ENCODE measurements at places on chromosomes 1 and 21. TPM values are rescaled to one million over a fixed set of nuclear protein-coding genes. Genes with fewer than 3 reads are reported as not detected.

DNA sequence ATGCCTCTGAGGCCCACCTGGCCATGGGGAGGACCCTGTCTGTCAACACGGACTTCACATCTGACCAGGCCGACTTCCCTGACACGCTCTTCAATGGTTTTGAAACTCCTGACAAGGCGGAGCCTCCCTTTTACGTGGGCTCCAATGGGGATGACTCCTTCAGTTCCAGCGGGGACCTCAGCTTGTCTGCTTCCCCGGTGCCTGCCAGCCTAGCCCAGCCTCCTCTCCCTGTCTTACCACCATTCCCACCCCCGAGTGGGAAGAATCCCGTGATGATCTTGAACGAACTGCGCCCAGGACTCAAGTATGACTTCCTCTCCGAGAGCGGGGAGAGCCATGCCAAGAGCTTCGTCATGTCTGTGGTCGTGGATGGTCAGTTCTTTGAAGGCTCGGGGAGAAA is 101.8 kb downstream of the ADARB1 start:
- H3K27ac ChIP-seq, result no peak overlapping the region
- no peaks in the 10 kb centered on the region for H3K4me1 ChIP-seq
- DNase-seq, result no peak
- H3K36me3 ChIP-seq, result peaks cover 63% of the 10 kb centered on the region
- H3K4me3 ChIP-seq, result no peak overlapping the region

- no peaks in the 10 kb centered on the region for H3K36me3 ChIP-seq
- H3K4me3 ChIP-seq, result no peak overlapping the region
- H3K27ac ChIP-seq, result no peak overlapping the region
- H3K27me3 ChIP-seq, result peaks cover 17% of the 10 kb centered on the region
- DNase-seq, result no peak
Measured at GRCh38 chr21:26852423-26852822, 7.2 kb upstream of the ADAMTS1 start.

DNA sequence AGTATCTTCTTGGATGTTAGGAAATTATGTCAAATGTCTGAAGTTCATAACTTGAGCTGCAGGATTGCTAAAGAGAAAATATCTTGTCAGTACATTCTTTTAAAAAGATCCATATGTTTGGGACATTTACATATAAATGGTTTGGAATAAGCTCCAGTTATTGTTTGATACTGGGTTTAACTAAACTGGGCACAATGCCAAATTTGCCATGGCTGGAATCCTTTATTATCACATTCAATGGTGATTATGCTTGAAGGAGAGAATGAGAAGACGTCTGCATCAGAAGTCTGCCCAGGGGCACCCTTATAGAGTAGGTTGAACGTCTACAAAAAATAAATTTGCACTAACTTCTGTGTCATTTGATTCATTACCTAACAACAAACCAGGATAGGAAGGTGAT is 652.5 kb downstream of the AMY1C start:
- H3K4me1 ChIP-seq, result no peaks in the 10 kb centered on the region
- no peaks in the 10 kb centered on the region for H3K36me3 ChIP-seq
- H3K27me3 ChIP-seq, result no peaks in the 10 kb centered on the region
- no peak for DNase-seq
- no peak overlapping the region for H3K4me3 ChIP-seq

DNA sequence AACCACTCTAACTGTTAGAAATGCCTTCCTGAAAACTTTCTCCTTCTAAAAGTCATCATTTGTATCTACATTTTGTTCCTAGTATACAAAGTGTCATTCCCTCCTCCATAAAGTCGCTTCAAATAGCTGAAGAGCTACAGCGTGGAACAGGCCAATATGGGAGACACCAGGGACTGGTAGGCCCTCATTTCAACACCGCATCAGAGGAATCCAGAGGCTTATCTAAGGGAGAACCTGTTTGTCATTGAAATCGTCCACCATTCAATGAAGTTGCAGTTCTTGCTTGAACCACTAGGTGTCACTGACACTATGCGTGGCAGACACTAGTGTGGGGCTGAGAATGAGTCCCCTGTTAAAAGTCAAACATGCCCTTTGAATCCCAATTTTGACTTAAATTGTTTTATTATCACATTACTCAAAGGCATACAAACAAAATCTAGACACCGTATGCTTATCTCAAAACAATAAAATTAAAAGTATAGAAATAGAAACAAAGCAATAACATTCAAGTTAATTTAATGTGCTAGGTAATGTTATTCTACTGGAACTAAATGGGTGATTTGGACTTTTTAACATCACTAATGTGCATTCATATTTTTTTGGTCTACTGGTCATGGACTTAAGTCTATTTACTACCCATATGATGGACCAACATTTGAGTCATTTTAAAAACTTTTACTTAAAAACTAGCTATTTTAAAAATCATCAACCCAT is 182.3 kb downstream of the FCRL5 start:
- H3K4me1 ChIP-seq, result no peaks in the 10 kb centered on the region
- no peak overlapping the region for H3K4me3 ChIP-seq
- no peak overlapping the region for H3K27ac ChIP-seq
- no peak for DNase-seq

DNA sequence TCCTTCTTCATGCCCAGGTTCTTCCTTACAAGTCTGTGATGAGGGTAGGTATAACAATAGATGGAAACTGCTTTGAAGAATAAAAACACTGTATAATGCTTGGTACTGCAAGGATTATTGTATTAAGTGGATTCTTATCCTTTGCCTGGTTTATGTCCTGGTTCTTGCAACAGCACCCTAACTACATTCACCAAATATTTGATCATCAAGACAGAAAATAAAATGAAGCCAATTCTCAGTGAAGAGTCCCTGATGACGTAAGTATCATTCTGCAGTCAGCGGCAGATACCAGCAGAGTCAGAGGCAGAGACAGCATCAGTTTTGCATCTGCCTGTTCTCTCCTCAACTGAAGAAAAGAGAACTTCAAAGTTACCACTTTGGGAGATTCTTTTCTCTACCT is 19.7 kb downstream of the ARHGEF11 start:
- H3K36me3 ChIP-seq, result no peaks in the 10 kb centered on the region
- DNase-seq, result no peak
- H3K4me3 ChIP-seq, result no peak overlapping the region
- peaks cover 29% of the 10 kb centered on the region for H3K27me3 ChIP-seq
- H3K4me1 ChIP-seq, result no peaks in the 10 kb centered on the region
- no peak overlapping the region for H3K27ac ChIP-seq

FCRL6 gene
- not detected for total RNA-seq

NR5A2 gene
- 0.07 TPM for total RNA-seq
